Kasumi-1 (cell line): ENCODE measurements at places on chromosomes 3 and 15.

DNA sequence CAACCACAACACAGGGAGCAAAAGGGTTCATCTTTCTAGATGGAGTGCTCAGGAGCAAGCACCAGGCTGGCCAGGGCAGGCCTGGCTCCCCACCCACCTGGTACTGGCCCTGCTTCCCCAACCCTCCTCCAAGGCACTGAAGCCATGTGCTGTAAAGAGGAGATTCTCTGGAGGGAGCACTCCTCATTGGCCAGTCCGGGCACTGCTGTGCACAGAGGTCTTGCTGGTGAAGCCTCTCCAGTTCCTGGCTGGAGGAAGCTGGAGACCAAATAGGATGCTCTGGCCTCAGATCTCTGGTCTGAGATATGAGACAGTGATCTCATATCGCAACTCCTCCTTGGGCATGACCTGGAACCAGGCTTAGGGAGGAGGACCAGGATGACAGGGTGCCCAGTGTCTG is 7.7 kb upstream of the SEMA3F start:
- DNase-seq, result no peak

- no peak for DNase-seq
These were observed 183.7 kb downstream of the RPLP1 start for GRCh38 chr15:69636169-69636915.

DNA sequence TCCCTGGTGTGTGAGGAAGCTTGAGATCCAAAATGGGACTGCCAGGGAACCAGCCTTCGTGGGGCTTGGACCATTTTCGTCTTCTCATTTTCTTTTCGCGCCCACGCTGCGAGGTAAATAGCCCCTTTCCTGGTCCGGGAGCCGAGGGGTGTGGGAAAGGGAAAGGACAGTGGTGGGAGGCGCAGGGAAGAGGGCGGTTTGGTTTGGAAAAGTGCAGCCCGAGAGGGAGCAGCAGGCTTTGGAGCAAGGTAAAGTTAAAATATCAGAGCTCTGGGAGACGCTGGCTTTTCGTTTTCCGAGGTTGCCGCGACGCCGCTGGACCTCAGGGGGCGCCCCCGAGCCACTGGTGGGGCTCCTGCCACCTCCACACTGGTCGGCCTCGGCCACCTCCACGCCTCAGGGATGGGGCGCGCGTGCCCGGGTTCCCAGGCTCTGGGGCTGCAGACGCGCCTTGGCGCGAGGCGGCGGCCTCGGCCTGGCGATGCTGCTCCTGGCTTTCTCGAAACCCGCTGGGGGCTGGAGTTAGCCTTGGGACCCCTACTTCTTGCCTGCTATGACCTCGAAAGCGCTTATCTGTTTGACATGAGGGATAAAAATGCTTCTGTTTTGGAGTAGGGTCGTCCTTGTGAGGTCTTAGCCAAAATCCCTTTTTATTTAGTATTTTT is 3.2 kb downstream of the PTPRG start:
- no peak for DNase-seq

- peak; percentile 11 for DNase-seq
These were observed 30.8 kb downstream of the NRROS start for GRCh38 chr3:196670339-196670738.

DNA sequence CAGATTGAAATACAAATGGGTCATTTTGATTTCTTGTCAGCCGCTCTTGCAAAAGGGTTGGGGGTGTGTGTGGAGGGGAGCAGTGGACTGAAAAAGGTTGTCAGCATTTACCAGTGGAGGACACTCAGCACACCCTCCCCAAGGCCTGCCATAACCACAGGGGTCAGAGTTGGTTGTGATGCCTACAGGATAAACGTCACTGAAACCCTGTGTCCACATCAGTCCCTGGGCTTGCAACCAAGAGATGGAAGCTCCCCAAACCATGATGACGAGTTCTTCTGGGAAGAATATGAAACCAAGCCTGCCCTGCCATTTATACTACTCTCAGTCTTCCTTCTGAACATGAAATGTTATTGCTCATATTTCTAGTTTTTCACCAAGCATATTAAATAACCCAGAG is 54.0 kb upstream of the UMPS start:
- no peak for DNase-seq

- peak; percentile 29 for DNase-seq
These were observed 26.4 kb downstream of the TYRO3 start for GRCh38 chr15:41585127-41586047.

GRCh38 chr15:91873138-91873536 is 19.6 kb downstream of the SLCO3A1 start:
- no peak for DNase-seq

DNA sequence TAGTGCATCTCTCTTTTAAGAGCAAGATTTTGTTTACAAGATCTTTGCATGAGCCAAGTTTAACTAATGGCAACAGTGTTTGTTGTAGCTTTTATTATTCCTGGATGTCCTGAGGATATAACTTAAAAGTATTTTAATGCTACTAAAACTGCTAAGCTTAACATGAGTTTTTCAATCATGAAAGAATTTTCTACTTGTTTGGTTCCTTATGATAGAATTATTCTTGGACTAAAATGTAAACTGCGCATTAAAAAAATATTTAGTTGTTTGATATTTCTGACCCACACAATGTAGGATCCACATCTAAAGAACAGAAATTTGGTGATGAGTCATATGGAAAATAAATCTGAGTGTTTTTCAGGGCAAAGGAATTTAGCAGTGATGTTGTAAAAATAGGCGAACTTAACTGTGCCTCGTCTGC is 70.8 kb downstream of the RAP2B start:
- no peak for DNase-seq

- DNase-seq, result no peak
These were observed 28.5 kb downstream of the EFCAB12 start for GRCh38 chr3:129399895-129400357.

- no peak for DNase-seq
These were observed 64.4 kb upstream of the PHLDB2 start for GRCh38 chr3:111794711-111795110.

DNA sequence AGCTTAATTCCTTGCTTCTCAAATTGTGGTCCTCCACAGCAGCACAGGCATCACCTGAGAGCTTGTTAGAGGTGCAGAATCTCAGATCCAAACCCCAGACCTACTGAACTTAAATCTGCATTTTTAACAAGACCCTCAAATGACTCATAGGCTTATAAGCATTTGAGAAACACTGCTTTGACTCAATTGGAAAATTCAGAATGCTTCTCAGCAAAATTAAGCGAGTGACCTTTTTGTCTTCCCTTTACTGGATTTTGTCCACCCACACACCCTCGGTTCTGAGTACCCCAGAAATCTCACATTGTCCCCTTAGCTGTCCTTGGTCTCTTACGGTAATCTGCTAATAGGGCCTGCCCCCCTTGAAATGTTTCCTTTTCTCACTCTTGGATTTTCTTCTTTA is 17.9 kb downstream of the CD80 start:
- DNase-seq, result no peak

DNA sequence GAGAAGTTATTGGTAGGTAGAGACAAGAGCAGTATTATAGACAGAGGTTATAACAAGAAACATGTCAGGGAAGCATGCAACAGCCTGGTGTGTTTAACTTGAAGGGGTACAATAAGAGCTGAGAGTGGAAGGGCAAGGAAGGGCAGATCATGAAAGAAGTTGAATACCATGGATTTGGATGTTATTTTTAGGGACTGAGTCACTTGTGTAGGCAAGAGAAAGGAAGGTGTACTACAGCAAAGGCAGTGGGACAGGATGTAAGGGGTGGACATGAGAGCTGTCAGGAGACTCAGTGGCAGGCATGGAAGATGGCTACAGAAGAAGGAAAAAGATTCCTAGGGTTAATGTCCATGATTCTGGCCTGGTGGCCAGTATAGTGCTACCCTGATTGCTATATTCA is 66.4 kb downstream of the TFG start:
- DNase-seq, result no peak

DNA sequence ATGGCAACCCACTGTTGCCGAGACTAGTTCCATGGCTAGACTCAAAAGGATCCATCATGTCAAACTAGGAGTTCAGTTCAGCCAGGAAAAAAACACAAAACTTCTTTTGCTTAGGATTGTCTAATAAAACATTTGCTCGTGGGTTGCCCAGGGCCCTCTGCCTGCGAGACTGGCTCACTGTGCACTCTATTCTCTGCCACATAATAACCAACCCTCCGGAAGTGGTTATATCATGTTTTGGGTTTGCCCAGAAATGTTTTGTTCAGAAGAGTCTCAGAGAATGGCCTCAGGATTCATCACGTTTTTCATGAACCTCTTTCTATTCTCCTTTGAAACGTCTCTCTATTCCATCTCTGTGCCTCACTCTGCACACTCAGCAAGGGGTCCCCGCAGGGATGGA is 216.1 kb downstream of the SV2B start:
- no peak for DNase-seq

GRCh38 chr3:188206787-188207186 is 52.8 kb downstream of the LPP start:
- DNase-seq, result no peak

- no peak for DNase-seq
These were observed 57.4 kb upstream of the PPARG start for GRCh38 chr3:12231431-12231830.

DNA sequence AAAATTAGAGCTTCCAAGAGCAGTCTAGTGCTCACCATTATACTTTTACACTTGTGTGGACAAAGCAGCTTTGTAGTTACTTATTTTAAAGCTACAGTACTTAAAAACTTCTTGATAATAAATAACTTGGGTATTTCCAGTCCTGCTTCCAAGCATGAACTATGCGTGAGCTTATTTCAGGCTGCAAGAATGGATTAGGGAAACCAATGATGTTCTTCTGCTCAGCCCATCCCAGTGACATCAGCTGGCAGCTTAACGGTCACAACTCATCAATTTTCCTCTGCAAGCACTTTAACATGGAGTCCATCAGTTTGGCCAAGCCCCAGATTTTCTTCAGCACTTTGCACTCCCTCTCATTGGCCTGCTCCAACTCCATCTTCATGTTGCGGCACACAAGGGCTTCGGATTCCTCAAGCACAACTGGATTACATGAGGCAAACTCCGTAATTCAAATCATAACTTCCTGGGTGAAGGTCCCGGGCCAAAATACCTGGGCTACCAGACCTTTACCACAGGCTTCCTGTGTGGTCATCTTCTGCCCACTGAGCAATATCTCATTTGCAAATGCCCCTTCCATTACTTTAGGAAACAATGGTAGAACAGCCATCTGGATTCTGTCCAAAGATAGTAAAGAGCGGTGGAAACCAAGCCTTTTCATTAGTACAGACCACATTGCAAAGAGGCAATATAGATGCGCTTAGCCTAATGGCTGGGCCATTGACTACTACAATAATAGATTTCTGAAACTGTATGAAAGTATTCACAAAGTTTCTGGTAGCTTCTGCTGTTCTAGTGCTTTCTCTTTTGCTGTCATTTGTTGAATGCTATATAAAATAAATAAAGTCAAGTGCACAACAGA is 87.5 kb upstream of the DAZL start:
- DNase-seq, result no peak

GRCh38 chr3:99286266-99286845 is 352.0 kb upstream of the COL8A1 start:
- no peak for DNase-seq

DNA sequence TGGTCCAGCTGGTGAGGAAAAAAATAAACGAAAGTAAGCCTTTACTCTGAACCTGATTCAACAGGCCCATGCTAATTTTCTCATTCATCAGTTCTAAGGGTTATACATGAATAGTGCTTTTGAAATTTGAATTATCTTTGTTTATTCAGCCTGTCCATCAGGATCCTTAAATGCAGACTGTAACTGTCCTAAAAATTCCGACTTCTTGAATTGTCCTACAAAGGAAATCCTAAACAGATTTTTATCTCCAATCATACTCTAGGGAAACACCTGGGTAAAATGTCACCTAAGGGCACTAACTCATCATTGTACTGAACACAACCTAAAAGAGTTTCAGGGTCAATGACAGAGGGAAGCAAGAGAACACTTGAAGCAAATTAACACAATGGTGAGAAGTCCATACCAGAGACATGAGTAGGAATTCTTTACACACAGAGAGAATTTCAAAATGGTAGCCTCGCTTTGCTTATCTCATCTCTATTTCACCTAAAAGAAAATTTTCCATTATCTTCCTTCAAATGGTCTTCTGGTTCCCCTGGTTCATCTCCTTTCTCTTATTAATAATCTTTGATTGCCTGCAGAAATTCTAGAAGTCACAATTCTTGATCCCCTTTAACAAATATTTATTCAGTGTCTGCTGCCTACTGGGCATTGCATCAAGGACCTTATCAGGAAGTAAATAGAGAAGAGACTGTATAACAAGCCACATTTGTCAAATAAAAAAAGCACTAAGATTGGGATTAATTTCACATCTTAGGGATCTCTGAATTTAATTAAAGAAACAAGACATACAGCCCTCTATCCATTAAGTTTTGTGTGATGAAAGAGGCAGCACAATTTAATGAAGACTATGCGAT is 182.7 kb downstream of the MEIS2 start:
- no peak for DNase-seq

DNA sequence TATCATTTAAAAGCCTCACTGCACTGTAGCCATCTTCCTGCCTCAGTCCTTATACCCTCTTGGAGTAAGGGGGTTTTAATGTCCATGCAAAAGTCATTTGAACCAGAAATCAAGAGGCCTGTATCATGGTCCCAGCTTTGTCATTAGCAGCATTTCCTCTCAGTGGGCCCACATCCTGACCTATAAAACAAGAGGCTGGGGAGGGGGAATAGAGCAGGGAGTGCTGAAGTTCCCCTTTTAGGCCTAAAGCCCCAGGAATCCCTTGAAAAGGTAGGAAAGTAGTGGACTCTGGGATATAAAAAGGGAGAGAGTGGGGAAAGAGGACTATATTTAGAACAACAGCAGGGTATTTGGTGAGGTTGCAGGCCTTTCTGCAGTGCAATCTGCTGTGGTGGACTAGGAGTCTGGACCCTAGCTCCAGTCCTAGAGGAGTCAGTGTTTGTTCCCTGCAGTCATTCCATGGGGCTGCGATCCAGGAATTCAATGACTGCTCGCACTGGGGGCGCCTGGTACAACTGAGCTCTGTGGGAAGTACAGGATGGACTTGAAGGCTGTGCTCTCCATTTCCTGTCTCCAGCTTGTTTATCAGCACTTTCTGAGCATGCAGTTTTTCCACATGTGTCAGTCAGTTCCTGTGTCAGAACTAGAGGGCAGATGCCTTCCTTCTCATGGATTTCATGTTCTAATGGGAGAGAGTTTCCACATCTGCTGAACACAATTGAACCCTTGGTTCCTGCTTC is 46.8 kb downstream of the PDHB start:
- DNase-seq, result peak; percentile 62

DNA sequence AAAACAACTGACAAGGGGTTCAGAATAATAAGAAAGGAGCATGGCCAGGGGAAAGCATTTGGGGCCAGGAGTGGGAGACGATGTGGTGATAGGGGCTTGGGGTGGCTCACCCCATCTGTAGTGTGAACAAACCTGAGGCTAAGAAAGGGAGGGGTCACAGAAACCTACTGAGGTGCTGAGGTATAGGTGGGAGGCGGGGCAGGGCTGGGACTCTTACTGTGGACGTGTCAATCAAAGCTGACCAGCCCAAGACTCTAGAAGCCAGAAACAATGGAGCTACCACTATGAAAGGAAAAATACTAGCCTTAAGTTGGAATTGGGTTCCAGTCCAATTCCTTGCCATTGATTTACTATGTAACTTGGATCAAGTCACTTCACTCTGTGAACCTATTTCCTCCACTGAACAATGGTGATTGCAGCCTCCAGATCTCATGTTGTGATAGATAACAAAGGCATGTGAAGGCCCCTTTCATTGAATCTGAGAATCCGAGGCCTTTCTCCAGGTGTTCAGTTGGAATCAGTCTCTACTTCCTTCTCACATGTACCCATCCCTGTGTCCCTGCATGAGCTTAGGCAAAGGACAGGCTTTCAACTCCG is 260.9 kb upstream of the HES1 start:
- no peak for DNase-seq

- peak; percentile 76 for DNase-seq
These were observed 230.7 kb downstream of the BBX start for GRCh38 chr3:107753494-107753893.

- no peak for DNase-seq
These were observed 63.8 kb downstream of the MRPL46 start for GRCh38 chr15:88403351-88403791.
